NCI-H2029 treated with DMSO at 0.1 percent for 48 hours (cell line): ENCODE measurements at places on chromosomes 2 and 18.

- DNase-seq, result no peak
Measured at GRCh38 chr2:49175831-49176230, 21.5 kb upstream of the FSHR start.

GRCh38 chr2:10901160-10901939 is 10.4 kb upstream of the KCNF1 start:
- no peak for DNase-seq

DNA sequence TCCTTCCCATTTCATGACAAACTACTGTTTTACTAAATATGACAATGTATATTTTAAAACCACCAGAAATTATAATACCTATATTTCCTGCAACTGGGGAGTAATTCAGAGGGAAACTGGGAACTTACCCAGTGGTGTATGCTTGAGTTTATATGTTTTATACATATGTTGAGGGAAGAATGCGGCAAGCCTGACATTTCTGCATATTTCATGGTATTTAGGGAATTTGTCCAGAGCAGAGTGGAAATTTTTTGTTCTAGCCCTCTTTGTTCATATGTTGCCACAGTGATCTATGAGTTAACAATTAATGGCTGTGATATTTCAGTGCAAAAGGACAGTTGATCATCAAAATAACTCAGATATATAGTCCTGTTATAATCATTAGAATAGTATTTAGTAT is 230.8 kb upstream of the VWC2L start:
- DNase-seq, result no peak

- DNase-seq, result no peak
Measured at GRCh38 chr2:46381263-46381849, 84.1 kb downstream of the EPAS1 start.

DNA sequence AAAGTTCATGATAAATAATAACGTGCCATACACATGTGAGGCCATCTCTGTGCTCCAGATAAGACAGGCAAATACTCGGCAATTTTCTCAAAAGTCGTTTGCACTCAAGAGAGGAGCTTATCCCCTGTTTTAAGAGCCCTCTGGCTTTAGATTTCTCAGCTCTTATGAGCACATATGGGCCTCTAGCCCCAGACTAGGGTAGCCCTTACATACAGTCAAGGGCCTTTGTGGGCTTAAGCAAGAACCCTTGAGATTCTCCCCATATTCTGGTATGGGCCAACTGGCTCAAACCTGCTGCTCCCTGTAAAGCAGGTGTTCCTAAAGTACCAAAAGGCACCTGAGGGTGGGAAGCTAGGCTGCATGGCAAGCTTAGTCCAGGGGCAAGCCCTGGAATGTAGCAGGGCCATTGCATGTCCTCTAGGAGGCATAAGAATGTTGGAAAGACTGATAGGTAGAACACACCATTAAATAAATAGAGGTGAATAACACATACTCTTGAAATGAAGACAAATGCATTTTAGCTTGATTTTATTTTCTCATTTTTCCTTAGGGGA is 66.1 kb downstream of the FASTKD2 start:
- DNase-seq, result no peak

GRCh38 chr18:13745696-13746095 is 19.2 kb downstream of the RNMT start:
- no peak for DNase-seq

- no peak for DNase-seq
Measured at GRCh38 chr2:144477957-144478311, 42.0 kb downstream of the ZEB2 start.

- no peak for DNase-seq
Measured at GRCh38 chr2:214107726-214108125, 303.1 kb upstream of the VWC2L start.

GRCh38 chr2:213285404-213285803 is 1.1 kb downstream of the SPAG16 start:
- DNase-seq, result no peak

GRCh38 chr2:9558948-9559381 is 3.3 kb upstream of the ADAM17 start:
- no peak for DNase-seq

GRCh38 chr2:119251652-119252051 is 28.0 kb downstream of the STEAP3 start:
- DNase-seq, result no peak

GRCh38 chr2:127527001-127527804 is 914 bp upstream of the IWS1 start:
- no peak for DNase-seq
